ENCODE measurements at places on chromosomes 1 and 21. TPM values are rescaled to one million over a fixed set of nuclear protein-coding genes. Genes with fewer than 3 reads are reported as not detected.

HTR1D gene
- not detected for total RNA-seq

GFI1 gene
- total RNA-seq = 96.5 TPM

AMPD1 gene
- not detected for total RNA-seq

TMEM51 gene
- not detected for total RNA-seq

CD1E gene
- total RNA-seq = not detected

FAM76A gene
- 12.4 TPM for total RNA-seq

COL24A1 gene
- 0.34 TPM for total RNA-seq

DNA sequence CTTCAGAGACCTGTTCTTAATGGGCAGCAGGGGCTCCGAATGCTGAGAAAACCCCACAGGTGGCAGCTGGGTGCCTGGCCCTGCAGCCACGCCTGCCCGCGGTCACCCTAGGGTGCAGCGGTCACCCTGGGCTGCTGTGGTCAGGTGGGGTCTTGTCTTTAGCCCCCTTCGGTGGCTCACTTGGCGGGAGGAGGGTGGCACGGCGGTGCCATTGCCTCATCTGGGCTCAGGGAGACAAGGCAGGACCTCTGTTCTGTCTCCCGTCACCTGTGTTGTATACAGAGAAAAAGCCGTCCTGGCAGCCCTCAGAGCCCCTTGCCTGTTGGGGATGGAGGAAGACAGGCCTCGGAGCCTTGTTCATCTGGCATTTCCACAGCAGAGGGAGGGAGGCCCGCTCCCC lies 69.5 kb upstream of the TRAPPC10 start:
- no peak for DNase-seq

GRCh38 chr1:205344066-205344928 lies 12.4 kb downstream of the KLHDC8A start:
- peak; percentile 52 for DNase-seq

DNA sequence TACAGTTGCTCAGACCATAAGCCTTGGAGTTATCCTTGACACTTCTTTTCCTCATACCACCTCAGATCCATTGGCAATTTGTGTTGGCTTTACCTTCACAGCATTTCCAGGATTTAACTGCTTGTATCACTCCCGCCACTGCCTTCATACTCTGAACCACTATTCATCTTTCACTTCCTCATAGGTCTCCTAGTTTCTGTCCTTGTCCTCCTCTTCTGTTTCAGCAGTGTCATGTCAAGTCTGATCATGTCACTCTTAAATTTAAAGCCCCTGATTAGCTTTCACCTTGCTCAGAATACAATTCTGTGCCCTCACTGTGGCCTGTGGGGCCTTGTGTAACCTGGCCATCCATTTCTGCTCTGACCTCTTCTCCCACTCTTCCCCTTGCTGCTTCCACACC lies 34.7 kb upstream of the C1orf115 start:
- no peak for DNase-seq

DNA sequence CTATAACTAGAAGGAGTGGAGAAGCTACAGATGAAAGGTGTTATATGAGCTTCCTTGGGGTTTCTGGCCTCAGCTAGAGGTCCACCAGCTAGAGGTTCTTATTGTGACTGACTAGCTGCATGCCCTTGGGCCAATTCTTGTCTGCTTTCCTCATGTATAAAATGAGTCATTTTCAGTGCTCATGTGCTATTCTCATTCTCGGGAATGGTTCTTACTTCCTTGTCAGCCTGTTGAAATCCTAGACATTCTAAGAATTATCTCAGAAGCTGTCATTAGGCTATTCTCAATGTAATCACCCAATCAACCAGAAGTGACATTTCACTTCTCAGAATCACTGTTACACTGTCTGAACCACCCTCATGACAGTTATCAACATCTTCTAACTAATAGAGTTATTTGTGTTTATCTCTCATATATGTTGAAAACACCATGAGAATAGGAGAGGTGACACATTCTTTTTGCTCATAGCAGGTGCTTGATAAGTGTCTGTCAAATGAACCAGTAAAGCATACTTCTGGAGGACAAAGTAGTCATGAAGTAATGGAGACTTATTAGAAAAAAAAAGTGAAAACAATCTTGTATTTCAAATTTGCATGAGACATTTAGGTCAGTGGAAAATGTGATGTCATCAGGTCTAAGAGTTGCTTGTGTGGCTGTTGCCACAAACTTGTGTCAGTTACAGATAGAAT lies 122.8 kb upstream of the IVNS1ABP start:
- peak; percentile 26 for DNase-seq

GRCh38 chr1:2300004-2300771 lies 72.1 kb downstream of the SKI start:
- DNase-seq = peak; percentile 88

- DNase-seq = no peak
These were observed 319.4 kb downstream of the TGFB2 start for GRCh38 chr1:218664385-218665170.

GRCh38 chr21:43731891-43732711 lies 13.2 kb downstream of the PDXK start:
- DNase-seq = no peak

DNA sequence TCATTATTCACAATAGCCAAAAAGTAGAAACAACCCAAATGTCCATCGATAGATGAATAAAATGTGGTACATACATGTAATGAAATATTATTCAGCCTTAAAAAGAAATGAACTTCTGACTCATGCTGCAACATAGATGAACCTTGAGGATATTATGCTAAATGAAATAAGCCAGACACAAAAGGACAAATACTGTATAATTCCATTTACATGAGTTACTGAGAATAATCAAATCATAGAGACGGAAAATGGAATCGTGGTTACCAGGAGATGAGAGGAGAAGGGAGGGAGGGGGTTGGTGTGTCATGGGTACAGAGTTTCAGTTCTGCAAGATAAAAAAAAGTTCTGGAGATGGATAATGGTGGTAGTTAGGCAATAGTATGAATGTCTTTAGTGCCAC lies 184.1 kb downstream of the PSMG1 start:
- DNase-seq = no peak

DNA sequence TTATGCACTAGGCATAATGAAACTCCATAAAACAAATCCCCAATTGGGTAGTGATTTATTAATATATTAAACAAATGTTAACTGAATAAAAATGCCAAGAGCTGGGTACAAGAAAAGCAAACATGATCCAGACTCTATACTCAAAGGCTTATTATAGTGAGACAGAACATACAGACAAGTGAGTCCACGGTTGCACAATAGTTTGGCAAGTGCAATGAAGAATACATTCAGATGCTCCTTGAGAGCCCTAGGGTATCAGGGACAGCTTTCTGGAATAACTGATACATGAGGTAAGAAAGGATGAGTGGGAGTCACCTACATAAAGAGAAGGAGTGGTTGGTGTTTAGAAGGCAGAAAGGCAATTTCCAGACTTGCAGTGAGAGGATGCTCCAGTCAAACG lies 85.1 kb downstream of the VAV3 start:
- DNase-seq = no peak

DNA sequence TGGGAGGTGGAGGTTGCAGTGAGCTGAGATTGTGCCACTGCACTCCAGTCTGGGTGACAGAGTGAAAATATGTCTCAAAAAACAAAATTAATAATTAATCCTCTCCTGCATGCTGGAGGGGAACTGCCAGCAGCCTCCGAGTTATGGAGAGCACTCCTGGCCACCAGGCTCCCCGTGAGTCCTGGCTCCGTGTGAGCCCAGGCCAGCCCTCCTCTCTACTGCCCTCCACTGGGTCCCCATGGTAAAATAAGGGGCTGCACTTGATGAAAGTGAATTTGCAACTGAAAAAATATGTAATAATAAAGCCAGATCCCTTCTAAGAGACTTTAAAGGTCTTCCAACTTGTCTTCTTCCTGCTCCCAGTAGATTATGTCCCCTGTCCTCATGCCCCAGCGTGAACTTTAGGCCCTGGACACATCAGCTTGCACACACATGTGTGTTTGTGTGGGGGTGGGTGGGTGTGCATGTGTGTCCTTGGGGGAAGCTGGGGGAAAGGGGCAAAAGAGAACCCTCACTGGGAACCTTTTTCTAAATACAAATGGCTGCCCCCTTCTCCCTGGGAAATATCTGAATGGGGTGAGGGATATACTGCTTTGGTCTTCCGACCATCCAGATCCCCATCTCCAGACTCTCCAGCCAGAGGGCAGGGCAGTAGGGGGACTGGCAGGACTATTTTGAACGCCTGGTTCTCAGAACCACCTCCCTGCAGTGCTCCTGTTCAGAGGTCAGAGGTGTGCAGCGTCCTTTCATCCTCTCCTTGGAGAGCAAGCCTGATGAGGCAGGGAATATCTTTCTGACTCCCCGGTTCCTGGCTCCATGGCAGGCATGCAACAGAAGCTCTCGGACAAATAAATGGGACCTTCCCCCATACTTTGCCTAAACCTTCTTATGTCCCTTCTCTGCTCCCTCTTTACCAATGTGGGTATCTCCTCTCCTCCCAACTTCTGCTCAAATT lies 26.2 kb downstream of the NEK2 start:
- DNase-seq = peak; percentile 24

GRCh38 chr21:45244799-45245340 lies 42.8 kb downstream of the POFUT2 start:
- DNase-seq = no peak

- no peak for DNase-seq
These were observed at the start of gene MRAP for GRCh38 chr21:32298658-32299081. Gene MRAP, plus strand, starts transcription at chr21:32298855. Its CDS starts 117 bp downstream, at chr21:32298972.

DNA sequence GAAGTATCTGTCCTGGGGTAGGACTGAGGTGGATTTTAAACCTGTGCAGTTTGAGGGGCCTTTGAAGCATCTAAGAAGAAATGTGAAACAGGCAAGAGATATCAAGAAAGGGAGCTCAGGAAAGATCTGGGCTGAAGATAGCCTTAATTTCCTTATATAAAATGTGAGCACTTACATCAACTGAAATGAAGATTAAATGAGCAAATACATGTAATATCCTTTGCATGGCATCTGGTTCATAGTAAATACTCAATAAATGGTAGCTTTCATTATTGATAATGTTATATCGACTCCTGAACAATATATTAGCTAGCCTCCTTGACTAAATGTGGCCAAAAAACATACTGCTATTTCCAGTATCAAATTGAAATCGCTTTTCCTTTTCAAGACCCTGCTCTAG lies 2.5 kb downstream of the LIN9 start:
- no peak for DNase-seq

DNA sequence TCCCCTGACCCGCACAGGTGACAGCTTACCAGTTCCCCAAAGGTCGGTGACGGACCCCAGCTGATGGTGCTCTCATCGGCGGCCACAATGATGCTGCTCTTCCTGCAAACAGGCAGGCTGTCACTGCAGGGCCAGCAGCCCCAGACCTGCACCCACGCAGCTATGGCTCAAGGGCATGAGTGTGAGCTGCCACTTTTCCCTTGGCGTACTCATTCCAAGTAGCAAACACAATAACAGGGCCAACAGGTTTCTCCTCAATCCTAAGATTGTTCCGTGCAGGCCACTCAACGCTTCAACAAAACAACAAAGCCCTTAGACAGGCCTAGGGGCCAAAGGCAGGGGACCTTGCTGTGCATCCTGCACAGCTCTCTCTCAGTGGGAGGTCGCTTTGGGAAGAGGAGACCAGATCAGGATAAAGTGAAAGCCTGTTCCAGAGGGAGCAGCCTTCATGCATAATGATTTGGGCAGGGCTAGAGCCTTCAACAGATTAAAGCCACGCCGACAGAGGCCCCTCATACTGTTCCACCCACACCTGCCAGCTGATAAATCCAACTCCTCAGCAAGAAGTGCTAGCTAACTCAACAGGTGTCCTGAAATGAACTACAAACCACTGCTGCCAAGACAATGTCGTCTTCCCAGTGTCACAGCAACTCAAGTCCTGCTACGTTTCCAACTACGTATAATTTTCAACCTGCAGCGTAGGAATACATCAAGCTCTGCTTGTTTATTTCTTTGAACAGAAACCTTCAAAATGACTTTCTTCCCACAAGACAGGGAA lies 27.2 kb downstream of the RCC2 start:
- no peak for DNase-seq

GRCh38 chr1:211830055-211830327 lies 572 bp downstream of the LPGAT1 start:
- peak; percentile 47 for DNase-seq

- DNase-seq = no peak
These were observed 1.4 kb upstream of the PCSK9 start for GRCh38 chr1:55037733-55038551.

GRCh38 chr1:52725903-52726264 lies 369 bp upstream of the ZYG11B start:
- DNase-seq = no peak

DNA sequence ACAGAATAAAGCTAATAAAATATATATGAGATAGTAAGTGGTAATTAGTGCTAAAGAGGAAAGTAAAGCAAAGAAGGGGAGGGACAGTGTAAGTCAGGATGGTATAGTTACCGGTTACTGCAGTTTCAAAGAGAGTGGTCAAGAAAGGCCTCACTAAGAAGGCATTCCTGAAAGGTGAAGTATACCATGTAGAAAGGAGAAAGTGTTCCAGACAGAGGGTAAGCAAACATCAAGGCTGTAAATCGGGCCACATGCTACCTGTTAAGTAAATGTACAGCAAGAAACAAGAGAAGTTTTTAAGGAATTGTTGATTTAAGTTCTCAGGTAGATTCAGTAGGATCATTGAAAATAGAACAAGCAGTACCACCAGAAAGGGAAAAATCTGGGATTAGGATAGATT lies 9.7 kb downstream of the DESI2 start:
- DNase-seq = no peak

GRCh38 chr1:156164125-156164831 lies 10.9 kb downstream of the SEMA4A start:
- DNase-seq = no peak

- no peak for DNase-seq
These were observed 2.5 kb downstream of the IL24 start for GRCh38 chr1:206899717-206900116.

- no peak for DNase-seq
These were observed 48.6 kb downstream of the CHD5 start for GRCh38 chr1:6131561-6131960.

- no peak for DNase-seq
These were observed 73.1 kb upstream of the DYNLT5 start for GRCh38 chr1:66679140-66679539.

DNA sequence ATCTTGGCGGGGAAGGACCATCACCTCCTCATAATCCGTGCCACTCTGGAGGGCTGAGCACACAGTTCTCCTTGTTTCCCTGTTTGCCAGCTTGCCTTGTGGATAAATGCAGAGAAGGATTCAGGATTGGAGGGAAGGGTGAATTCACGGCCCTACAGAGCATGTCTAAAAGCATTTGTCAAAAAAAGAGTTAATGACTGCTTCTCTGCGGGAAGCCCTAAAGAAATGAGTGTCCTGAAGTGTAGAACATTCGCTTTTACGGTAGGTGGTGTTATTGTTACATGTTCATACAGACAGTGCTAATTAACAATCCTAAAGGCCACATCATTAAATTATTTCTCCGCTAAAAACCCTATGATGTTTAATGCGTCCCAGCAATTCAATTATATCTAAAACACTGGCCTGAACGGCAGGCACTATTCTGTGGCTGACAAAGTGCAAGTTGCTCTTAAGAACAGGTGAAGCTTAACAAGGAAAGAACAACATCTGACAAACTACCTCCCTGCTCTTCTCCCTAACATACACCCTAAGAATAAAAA lies 112.3 kb upstream of the NFIA start:
- DNase-seq = no peak

DNA sequence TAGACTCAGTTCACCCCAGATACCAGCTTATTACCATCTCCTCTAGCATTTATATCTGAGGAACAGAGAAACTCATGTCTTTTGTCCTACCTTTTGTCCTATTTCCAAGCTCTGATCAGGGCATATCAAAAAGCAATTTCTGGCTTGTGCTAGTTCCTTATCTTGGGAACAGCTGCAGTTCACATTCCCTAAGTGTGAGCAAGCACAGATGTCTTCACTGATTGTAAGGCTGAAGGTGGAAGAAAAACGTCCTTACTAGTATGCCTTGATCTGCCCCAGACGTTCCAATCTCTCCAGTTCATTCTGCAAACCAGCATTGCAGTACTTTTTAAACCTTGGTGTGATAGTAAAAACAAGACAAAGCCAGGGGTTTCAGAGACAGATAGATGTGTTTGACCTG lies 139.8 kb downstream of the NCAM2 start:
- DNase-seq = no peak
